ENCODE measurements at places on chromosomes 3 and 15.

GRCh38 chr3:128432971-128433836 lies 33.5 kb downstream of the DNAJB8 start:
- DNase-seq: no peak

- DNase-seq: peak; percentile 7
These were observed 105.5 kb downstream of the MME start for GRCh38 chr3:155185631-155186071.

DNA sequence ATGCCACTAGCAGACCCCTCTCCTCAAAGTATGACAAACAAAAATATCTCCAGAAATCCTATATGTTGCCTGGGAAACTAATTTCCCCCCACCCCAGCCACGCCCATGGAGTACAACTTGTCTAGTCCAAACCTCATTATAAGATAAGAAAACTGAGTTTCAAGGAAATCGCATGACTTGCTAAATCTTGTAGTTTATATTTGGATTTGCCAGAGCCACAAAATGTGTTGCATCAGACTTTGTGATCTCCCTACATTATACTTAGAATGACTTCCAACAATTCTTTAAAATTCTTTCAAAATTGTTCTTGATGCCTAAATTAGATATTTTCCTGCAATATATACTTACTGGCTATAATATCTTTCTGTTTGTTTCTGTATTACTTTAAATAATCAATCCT lies 1034.4 kb downstream of the IGSF11 start:
- DNase-seq: no peak

GRCh38 chr3:113117511-113118234 lies 93.7 kb upstream of the BOC start:
- DNase-seq: peak; percentile 35

DNA sequence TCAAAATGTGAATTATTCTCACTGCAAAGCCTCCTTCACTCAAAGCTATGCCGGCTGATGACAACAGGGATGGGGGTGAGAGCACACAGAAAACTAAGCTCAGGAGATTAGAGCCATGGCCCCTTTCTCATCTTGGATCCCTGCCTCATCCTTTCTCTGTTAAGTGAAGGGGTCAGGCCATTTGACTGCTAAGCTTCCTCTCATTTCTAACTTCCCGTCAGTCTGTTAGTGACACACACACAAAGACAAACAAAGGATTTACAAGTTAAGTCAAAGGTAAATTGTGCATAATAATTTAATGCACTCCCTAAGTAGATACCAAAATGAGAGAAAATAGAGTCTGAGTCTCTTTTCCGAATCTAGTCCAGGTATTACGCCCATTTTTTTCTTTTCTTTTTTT lies 1.2 kb downstream of the SS18L2 start:
- no peak for DNase-seq

GRCh38 chr3:28841441-28841840 lies 439.4 kb upstream of the RBMS3 start:
- DNase-seq: no peak

DNA sequence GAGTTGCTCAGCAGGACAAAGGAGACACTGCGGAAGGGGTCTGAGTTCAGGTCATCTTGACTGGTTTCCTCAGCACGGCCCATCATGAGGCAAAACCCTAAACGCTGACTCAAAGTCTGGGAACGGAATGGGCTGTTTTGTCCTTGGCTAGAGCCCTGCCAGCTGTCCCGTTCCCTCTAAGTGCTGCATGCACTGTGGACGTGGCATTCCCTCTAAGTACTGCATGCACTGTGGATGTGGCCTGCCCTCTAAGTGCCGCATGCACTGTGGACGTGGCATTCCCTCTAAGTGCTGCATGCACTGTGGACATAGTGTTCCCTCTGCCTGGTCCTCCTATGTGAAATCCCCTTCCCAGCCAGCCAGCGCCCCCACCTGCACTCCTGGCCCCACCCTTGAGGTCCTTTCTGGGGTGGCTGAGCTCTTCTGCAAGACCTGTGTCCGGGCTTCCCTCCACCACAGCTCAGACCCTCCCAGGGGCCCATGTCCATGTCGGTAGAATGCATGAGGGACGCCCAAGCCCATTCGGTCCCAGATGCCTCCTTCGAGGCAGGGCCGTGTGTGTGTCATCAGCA lies 36.7 kb downstream of the TM2D3 start:
- DNase-seq: no peak

DNA sequence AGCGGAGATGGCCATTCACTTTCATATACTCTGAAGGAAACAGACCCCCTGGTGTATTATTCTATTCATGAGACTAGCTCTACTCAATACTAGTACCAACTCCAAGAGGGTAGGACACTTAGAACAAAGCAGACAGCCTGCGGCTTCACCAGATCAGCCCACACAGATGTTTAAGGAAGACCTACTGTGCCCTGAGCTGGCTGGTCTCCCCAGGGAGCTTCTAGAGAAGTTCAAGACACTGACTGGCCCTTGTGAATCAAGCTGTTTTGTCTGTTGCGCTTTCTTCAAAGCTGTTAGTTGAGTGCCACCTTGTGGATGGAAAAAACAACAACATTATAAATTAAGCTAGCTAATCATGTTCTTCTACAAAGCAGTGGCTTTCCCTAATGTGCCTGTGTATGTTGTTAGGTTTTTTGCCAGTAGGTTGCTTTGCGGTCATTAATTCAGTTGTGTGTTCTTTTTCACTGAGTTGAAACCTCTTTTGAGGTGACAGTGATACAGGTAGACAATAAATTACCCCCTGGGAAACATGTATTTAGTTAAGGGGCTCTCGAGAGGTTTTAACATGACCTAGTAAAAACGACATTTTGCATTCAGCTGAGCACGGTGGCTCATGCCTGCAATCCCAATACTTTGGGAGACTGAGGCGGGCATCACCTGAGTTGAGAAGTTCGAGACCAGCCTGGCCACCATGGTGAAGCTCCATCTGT lies 64.2 kb upstream of the MYZAP start:
- peak; percentile 85 for DNase-seq

- DNase-seq: no peak
These were observed 9.3 kb upstream of the SRP14 start for GRCh38 chr15:40048211-40048792.

- DNase-seq: peak; percentile 27
These were observed 31.1 kb downstream of the ACAN start for GRCh38 chr15:88834211-88834812.

GRCh38 chr15:52652286-52652685 lies 26.9 kb downstream of the ATOSA start:
- DNase-seq: no peak

GRCh38 chr3:174431717-174432116 lies 427.4 kb upstream of the NAALADL2 start:
- DNase-seq: peak; percentile 87

- DNase-seq: no peak
These were observed 123.3 kb downstream of the XXYLT1 start for GRCh38 chr3:195147649-195148080.

GRCh38 chr3:4856564-4856963 lies 122.7 kb upstream of the BHLHE40 start:
- no peak for DNase-seq

- peak; percentile 27 for DNase-seq
These were observed 210.9 kb upstream of the KCNMB2 start for GRCh38 chr3:178325330-178325729.

- peak; percentile 93 for DNase-seq
These were observed 185.6 kb downstream of the FAM43A start for GRCh38 chr3:194871143-194871863.

DNA sequence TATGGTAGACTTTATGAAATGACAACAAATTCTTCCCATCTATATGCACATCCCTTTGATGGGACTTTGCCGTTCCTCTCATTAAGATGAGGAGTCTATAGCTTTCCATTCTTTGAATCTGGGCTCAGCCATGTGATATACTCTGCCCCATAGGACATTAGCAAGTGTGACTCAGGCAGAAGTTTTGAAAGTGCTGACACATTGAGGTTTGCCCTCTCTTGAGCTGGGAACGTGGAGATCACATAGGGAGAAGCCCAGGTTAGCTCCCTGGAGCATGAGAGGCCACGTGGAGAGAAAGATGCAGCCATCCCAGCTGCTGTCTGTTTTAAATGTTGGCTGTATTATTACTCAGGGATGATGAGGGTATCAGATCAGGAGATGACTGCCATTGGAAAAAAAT lies 67.7 kb upstream of the OXTR start:
- DNase-seq: peak; percentile 84

- peak; percentile 91 for DNase-seq
These were observed 245.3 kb downstream of the DTWD1 start for GRCh38 chr15:49865925-49866757.

GRCh38 chr3:134079761-134080160 lies 50.0 kb upstream of the SLCO2A1 start:
- no peak for DNase-seq

GRCh38 chr3:33758864-33759263 lies 39.6 kb upstream of the PDCD6IP start:
- peak; percentile 38 for DNase-seq

DNA sequence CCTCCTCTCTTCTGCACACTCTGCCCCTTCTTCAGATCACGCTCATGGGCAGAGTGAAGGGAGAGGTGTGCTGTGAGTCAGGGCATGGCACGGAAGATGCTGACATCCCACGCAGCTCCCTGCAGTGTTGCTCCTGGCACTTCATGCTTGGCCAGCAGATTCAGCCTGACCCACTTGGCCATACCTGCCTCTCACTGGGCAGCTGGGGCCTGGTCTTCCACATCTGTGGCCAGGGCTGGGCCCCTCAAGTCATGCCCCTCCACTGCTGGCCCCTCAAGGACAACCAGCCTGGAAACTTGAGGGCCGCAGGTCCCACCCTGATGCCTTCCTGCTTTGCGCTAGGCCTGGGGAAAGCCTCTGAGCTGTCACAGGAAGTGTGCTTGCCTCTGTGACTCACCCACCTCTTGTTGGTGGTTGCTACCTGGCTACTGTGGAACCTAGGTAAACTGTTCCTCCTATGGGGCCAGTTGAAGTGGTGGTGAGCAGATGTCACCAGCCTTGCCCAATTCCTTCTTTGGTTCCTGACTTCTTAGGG lies 48.7 kb downstream of the BSN start:
- DNase-seq: peak; percentile 87

- DNase-seq: no peak
These were observed 45.4 kb upstream of the TERB2 start for GRCh38 chr15:44910981-44911625.

GRCh38 chr3:73179601-73180000 lies 118.1 kb downstream of the EBLN2 start:
- DNase-seq: no peak

- DNase-seq: no peak
These were observed 151.0 kb downstream of the ALDH1A2 start for GRCh38 chr15:57914350-57915055.

DNA sequence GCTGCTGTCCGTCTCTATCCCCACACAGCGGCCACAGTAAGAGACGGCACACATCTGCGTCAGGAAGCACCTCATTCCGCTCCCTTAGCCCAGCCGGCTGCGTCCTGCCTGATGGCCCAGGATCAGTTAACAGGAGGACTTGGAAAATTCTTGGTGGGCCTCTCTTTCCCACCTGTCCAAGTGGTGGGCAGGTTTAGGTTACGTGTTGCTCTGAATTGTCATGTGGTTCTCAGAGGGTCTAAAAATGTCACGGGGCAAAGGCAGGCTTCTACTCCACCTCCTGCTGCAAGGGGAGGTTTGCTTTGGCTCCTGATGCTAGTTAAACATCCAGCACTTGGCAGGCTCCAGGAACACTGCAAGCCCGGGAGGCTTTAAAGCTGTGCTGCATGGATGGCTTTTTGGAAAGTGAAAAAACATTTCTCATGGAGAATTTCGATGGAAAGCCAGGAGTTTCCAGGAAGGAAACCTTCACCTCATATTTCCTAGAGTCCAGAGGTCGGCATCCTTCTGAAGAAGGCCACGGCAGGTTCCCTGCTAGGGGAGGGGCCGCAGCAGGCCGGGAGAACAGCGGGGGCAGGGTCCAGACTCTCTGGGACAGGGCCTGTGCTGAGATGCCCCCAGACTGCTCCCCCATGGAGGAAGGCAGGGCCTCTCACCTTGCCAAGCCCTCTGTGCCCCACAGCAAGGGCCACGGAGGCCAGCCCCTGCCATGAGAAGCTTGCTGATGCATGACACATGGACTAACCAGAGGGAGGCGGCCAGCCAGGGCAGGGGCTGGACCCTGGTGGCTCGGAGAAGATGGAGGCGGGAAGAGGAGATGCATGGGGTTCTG lies 10.8 kb downstream of the CTSH start:
- no peak for DNase-seq

GRCh38 chr3:124761935-124762660 lies 31.8 kb downstream of the UMPS start:
- DNase-seq: no peak

DNA sequence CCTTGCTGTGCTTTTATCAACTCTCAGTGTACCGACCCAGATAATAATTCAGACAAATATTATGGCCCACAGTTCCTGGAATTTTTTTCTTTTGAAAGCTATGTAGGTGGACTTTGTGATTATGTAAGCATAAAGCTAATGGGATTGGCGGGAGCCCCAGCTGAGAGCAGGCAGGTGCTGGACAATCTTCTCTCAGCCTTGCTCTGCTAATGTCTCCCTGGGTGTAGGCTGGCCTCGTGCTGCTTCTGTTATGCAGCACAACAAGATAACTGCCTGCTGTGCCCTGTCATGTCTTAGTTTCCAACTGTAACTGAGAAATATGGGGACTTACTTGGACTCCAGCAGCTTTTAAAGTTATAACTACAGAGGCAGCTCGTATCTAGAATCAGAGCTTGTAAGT lies 415.0 kb downstream of the PDCD6IP start:
- no peak for DNase-seq

GRCh38 chr15:85839643-85840042 lies 44.9 kb upstream of the KLHL25 start:
- DNase-seq: no peak

DNA sequence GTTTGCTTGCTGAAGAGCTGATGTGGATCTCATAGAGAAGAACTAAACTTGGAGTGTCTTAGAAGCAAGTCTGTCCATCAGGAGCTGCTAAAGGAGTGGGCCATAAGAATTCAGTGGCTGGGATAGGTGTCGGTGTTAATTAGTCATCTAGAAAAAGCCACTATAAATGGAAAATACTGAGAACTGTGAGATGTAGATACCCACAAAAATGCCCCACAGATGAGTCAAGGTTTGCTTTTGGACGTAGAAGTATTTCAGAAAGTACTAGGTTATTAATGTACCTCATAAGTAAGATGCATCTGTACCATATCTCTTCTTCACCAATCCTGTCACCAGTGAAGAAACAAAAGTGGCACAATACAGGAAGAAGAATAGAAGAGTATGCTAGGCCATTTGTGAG lies 530.9 kb upstream of the TGFBR2 start:
- peak; percentile 35 for DNase-seq

- DNase-seq: no peak
These were observed 5.0 kb downstream of the NAA50 start for GRCh38 chr3:113741086-113741485.

- DNase-seq: no peak
These were observed 102.4 kb downstream of the KLHL25 start for GRCh38 chr15:85692321-85692720.

DNA sequence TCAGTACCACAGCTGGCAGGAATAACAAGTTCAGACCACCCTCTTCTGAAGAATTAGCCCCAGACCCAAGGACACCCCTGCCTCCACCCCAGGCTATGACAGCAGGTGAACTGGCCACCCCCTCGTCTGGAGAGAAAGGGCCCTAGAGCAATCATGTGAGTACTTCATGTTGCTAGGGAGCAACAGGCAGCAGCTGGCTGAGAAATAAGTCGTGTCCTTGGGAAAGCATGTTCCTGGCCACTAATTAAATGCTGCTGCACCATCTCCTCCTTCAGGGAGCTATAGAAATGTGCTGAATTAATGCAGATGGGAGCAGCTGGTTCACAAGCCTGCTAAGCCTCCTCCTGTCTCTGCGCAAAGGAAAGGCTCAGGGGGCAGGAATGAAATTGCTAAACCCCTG lies 31.5 kb downstream of the MRPS11 start:
- DNase-seq: no peak

Data from epithelial cell of esophagus (primary cell).